ENCODE measurements at places on chromosomes 13 and 19.

DNA sequence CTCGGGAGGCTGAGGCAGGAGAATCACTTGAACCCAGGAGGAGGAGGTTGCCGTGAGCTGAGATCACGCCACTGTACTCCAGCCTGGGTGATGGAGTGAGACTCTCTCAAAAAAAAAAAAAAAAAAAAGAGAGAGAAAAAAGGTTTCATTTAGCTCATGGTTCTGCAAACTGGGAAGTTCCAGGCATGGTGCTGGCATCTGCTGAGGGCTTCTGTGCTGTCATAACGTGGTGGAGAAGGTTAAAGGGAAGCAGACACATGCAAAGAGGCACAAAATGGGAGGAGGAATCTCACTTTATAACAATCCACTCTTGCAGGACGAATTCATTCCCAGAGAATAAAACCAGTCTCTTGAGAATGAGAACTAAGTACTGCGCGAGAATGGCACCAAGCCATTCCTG is 34.9 kb upstream of the SIAH3 start:
- no peak for DNase-seq

DNA sequence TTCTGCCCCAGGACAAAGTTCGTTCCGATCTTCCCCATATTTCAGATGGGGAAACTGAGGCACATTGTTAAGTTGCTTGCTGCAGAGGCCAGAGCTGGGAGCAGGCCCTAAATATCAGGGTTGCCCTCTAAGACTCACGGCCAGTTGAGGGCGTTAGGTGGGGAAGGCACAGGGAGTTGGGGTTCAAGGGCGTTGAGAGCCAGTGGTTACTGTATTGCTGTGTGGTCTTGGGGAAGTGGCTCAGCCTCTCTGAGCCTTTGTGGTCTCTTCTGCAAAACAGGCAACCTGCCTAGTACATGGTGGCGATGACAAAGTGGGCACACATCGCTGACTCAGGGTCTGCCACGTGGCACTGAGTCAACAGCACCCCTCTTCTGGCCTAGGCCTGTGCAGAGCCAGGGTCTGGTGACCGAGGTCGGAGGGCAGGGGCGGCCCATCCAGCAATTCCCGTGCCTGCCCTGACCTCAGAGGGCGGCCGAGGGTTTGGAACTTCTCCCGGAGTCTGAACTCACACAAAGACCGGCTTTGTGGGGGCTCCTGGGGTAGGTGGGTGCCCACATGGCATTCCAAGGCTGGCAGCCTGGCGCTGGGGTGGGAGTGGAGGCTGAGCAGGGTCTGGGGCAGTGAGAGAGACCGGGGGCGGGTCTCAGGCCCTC is 10.2 kb downstream of the TNFAIP8L1 start:
- DNase-seq: no peak

DNA sequence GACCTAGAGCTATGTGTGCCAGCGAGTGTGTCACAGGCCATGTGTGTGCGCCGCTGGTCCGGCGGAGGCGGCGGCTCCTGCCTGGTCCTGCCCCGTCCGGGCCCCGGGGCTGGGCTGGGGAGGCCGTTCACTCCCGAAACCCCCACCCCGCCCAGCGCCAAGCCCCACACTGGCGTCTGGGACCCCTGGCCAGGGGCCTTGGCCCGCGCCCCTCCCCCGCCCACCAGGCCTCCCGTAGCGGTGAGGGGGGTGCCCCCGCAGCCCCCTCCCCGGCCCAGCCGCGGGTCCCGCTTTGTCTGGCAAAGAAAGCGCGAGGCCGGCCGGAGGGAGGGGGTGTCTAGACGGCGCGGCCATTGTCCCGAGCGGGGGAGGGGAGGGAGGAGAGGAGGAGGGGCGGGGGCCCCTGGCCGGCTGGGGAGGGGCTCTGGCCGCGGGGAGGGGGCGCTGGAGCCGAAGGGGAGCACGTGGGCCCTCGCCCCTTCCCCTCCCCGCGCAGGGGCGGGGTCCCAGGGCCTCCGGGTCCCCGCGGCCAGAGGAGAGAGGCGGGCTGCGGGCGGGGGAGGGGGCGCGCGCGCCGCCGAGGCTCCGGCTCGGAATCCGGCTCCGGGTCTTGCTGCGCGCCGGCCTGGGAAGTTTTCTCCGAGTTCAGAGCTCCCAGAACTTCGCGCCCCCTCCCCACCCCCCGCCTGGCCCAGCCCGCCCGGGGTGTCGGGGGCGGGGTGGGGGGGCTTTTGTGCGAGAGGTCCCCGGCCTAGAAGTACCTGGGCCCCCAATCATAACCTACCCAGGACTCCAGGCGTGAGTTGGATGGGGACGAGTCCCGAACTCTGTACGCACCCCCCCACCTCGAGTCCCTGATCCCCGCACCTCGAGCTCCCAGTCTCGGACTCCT is 888 bp downstream of the NOTCH3 start:
- DNase-seq: no peak

DNA sequence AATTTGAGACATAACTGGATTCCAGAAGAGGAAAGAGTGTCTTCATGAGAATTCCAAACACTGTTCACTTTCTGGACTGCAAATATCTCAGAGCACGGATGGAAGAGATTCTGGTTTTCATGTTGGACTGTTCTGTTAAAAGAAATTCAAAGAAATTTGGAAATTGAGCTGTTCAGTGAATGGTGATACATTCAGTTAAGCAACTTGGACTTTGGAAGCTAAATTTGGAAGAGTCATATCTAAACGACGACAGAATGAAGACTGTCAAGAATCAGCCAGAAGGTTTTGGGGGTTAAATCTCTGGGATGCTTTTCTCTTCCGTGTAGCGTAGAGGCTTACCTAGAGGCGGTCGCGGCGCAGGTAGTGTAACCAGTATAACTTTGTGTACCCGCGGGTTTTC is 25.6 kb downstream of the SAFB start:
- DNase-seq: no peak

- no peak for DNase-seq
Measured at GRCh38 chr13:109985871-109986450, 199.6 kb upstream of the IRS2 start.

- DNase-seq: no peak
Measured at GRCh38 chr13:26007261-26008125, 44.3 kb downstream of the SHISA2 start.

- DNase-seq: no peak
Measured at GRCh38 chr13:70874636-70875035, 766.4 kb upstream of the KLHL1 start.

GRCh38 chr13:80273718-80274117 is 67.2 kb downstream of the SPRY2 start:
- DNase-seq: no peak

- peak; percentile 55 for DNase-seq
Measured at GRCh38 chr13:71524613-71525304, 342.2 kb downstream of the DACH1 start.

GRCh38 chr19:10006335-10006708 is 4.0 kb downstream of the COL5A3 start:
- no peak for DNase-seq

GRCh38 chr19:35306473-35307246 is 14.7 kb downstream of the MAG start:
- DNase-seq: no peak

- DNase-seq: no peak
Measured at GRCh38 chr19:48868114-48868886, at the start of gene PLEKHA4. Gene PLEKHA4, minus strand, starts transcription at chr19:48868617. Its CDS starts 997 bp downstream, at chr19:48867620.

DNA sequence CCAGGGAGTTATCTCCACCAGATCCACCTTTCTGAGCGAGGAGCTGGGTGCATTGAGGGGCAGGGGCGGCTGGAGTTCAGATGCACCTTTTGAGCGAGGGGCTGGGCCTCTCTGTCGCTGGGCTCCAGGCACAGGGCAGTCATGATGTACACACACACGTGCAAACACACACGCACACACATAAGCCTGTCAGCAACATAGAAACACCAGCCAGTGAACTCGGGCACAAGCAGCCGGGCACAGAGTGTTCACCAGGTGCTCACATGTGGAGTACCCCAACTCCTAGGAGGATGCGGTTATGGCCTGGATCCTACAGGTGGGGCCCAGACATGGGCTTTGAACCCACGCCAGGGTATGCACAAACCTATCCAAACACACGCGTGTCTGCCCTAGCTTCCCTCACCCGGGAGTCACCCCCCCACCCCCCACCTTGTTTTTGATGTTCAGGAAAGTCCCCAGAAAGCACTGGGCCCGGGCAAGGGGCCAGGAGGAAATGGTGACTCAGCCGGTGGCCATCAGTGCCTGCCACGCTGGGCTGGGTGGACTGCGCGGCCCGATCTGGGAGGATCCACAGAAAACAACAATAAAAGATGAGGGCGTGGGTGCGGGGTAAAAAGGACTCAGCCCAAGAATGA is 13.3 kb downstream of the ARRDC2 start:
- DNase-seq: no peak

GRCh38 chr13:93620181-93620765 is 393.7 kb downstream of the GPC6 start:
- DNase-seq: no peak

DNA sequence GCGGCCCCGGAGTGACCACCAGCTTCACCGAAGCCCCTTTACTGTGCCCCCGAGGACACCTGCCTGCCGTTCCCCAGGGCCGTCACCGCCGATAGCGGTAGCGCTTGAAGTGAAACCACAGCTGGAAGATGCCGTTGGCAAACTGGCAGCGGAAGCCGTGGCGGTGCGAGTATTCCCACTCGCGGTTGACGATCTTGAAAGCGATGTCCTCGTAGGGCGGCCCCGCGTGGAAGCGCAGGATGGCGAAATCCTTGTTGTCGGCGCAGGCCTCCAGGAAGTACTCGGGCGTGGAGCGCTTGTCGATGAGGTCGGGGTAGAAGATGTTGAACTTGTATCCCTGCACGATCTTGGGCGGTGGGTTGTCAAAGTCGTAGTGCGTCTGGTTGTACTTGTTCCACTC is 5.2 kb upstream of the TBXA2R start:
- no peak for DNase-seq

DNA sequence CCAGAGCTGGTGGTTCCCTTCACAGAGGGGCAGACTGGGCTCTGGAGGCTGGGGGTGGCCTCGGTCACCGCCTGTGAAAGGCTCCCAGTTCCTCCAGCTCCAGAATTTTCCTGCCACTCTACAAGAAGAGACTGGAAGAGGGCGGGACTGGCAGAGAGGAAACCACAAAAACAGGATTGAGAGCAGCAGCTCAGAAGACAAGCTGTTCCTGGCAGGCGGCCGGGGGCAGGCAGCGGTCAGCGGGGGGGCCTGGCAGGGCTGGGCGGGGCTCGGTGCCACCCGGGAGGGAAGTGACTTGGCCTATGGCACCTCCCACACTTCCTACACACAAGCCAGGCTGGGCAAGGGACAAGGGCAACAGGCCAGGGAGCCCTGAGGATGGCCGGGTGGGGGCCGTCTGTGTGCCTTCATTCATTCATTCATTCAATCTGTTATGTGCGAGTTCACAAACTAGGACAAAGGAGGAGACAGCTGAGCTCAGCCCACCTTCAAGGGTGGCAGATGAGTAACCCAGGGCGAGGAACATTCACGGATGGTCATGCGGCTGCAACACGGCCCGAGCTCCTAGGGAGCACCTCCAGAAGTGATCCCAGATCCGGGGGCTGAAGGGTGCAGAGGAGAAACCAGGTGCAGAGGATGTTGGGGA is 16.9 kb upstream of the BTBD2 start:
- DNase-seq: peak; percentile 64

GRCh38 chr13:100544866-100545683 is 43.5 kb downstream of the GGACT start:
- no peak for DNase-seq

DNA sequence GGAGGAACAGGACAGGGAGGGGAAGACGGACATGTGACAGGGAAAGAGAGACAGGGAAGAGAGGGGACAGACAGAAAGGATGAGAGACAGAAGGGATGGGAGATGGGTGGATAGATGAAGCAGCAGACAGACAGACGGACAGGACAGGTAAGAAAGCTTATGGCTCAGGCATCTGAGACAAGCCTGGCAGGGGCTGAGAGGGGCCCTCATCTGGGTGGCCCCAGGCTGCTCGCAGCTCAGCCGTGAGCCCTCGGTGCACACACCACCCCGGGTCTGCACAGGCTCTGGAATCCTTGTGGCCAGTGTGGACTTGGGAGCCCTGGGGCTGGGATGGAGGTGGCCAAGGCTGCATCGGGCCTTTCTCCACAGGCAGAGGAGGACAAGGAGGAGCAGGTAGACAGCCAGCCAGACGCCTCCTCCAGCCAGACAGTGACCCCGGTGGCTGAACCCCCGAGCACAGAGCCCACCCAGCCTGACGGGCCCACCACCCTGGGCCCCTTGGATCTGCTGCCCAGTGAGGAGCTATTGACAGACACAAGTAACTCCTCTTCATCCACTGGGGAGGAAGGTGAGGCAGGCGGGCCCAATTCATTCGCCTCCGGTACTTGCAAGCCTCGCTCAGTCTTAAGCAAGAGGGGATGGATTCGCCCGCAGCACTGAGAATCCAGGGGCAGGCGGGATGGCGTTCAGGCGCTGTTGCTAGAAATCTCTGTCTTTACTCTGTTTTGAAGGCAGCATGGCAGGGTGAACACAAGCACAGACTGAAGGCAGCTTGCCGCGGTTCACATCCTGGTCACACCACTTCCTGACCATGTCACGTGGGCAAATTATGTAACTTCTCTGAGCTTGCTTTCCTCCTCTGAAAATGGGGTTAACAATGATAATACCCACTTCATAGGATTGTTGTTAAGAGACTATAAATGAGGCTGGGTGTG is 14.0 kb downstream of the GRAMD1A start:
- DNase-seq: no peak

DNA sequence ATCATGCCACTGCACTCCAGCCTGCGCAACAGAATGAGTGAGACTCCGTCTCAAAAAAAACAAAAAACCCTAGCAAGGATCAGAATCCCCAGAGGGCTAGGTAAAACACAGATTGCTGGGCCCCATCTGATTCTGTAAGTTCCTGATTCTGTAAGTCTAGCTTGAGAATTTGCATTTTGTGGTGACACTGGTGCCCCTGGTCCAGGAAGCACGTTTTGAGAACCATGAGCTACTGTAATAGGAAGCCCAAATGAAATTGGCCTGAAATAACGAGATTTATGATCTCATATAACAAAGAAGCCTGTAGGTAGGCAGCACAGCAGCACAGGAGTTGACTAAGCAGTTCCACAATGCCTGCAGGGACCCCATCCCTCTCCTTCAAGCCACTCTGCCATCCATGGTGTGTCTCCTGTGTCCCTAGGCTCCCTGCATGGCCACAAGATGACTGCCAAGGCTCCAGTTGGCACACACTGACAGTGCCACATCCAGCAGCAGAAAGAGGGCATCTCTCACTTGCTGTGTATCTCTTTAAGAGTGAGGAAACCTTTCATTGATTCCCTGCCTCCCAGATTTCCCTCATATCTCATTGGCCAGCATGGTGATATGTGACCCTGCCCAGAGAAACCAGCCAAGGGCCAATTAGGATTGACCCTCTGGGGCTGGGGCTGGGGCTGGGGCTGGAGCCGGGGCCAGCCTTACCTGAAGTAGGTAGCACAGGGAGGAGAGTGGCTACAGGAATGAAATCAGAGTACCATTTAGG is 21.7 kb downstream of the SIPA1L3 start:
- DNase-seq: no peak

Data from SHP77 treated with DMSO at 0.1 percent for 48 hours (cell line).